PC-9 (cell line): ENCODE measurements at places on chromosomes 3 and 15. TPM values are rescaled to one million over a fixed set of nuclear protein-coding genes. Genes with fewer than 3 reads are reported as not detected.

DNA sequence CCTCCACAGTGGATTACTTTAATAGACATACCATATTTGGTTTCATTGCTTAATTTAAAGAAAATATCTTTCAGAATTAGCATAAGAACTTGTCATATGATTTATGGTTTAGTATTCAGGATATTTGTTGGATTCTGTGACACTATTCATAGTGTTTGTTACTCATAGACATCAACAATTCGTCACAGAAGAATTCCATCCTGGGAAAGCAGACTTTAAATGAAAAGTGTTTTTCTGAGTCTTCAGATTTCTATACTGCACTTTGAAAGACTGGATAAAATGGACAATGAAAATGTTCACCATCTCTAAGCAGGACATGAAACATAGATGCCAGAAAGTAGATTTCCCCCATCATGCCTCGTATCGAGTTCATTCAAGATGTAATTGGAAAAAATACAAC lies 435.6 kb upstream of the ONECUT1 start:
- H3K27me3 ChIP-seq: no peaks in the 10 kb centered on the region
- no peak for DNase-seq
- no peak overlapping the region for H3K4me3 ChIP-seq
- H3K36me3 ChIP-seq: no peaks in the 10 kb centered on the region
- no peaks in the 10 kb centered on the region for H3K4me1 ChIP-seq

The GPR149 gene
- total RNA-seq: not detected in 2 replicates

GRCh38 chr3:10570196-10570946 lies 65.0 kb upstream of the ATP2B2 start:
- no peaks in the 10 kb centered on the region for H3K4me1 ChIP-seq
- no peak overlapping the region for H3K27ac ChIP-seq
- H3K36me3 ChIP-seq: no peaks in the 10 kb centered on the region

GRCh38 chr15:53031469-53031868 lies 241.3 kb upstream of the ONECUT1 start:
- no peaks in the 10 kb centered on the region for H3K27me3 ChIP-seq
- H3K4me3 ChIP-seq: no peak overlapping the region
- H3K27ac ChIP-seq: no peak overlapping the region
- H3K4me1 ChIP-seq: no peaks in the 10 kb centered on the region
- no peaks in the 10 kb centered on the region for H3K36me3 ChIP-seq
- DNase-seq: no peak

GRCh38 chr3:33746416-33747116 lies 28.5 kb upstream of the CLASP2 start:
- no peaks in the 10 kb centered on the region for H3K4me1 ChIP-seq
- no peaks in the 10 kb centered on the region for H3K36me3 ChIP-seq
- DNase-seq: no peak
- H3K27me3 ChIP-seq: no peaks in the 10 kb centered on the region

DNA sequence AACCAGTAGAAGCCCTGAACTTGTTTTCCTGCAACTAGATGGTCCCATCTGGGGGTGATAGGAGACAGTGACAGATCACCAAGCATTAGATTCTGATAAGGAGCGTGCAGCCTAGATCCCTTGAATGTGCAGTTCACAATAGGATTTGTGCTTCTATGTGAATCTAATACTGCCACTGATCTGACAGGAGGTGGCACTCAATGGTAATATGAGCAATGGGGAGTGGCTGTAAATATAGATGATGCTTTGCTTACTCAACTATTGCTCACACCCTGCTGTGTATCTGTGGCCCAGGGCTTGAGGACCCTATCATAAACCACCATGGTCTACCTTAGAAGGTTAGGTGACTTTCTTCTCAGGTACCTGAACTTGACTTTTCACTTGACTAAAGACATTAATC lies 417.1 kb upstream of the ARHGEF26 start:
- H3K36me3 ChIP-seq: no peaks in the 10 kb centered on the region
- no peak overlapping the region for H3K27ac ChIP-seq
- DNase-seq: no peak

DNA sequence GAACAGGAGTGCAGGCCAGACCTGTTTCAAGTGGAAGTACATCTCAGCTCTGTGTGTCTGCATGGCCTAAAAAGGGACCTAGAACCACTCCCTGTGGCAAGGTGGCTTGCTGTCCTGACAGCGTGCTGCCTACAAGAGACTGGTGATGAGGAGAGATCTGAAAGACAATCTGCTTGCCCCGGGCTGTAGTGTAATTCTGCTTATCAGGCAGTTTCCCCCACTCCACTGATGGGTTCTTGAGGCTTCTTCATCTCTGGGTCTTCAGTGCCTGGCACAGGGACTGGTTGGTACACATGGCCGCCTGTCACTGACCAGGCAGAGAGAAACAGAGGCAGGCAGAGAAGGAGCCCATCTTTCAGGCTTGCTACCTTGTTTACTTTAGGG lies 57.6 kb downstream of the HEG1 start:
- no peaks in the 10 kb centered on the region for H3K36me3 ChIP-seq
- H3K27ac ChIP-seq: no peak overlapping the region
- no peak overlapping the region for H3K4me3 ChIP-seq
- DNase-seq: no peak

The UMPS gene
- total RNA-seq: 35.6 and 61.8 TPM in 2 replicates

The CLRN1 gene
- total RNA-seq: not detected in 2 replicates

The DNASE1L3 gene
- total RNA-seq: not detected in 2 replicates

DNA sequence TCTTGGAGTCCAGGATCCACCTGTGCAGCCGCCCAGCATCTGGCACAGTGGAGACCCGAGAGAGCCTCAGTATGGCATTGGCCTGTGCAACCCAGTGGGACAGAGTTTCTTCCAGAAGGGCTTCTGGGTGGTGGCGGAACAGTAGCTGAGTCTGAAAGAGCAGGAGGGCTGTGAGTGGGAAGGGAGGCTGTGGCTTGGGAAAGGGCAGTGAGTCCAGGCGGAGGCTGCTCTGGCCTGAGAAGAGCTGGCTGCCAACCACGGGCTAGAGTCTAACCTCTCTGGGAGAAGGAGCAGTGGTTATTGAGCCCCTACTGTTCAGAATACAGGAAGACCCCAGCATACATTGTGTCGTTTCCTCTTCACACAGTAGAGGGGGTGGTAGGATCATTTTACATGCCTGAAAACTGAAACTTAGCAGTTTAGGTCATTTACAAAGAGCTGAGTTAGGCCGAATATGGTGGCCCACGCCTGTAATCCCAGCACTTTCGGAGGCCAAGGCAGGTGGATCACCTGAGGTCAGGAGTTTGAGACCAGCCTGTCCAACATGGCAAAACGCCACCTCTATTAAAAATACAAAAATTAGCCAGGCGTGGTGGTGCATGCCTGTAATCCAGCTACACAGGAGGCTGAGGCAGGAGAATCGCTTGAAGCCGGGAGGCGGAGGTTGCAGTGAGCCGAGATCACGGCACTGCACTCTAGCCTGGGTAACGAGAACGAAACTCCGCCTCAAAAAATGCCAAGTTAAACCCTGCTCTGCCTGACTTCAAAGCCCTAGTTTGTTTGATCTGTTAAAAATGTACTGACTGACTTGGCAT lies 3.2 kb downstream of the AEN start:
- H3K4me1 ChIP-seq: peaks cover 19% of the 10 kb centered on the region
- no peak for DNase-seq
- no peak overlapping the region for H3K4me3 ChIP-seq
- peaks cover 12% of the 10 kb centered on the region for H3K36me3 ChIP-seq

The TGM4 gene
- 0.61 and 0.63 TPM in 2 replicates for total RNA-seq

The SLC38A3 gene
- 0.33 and 0.37 TPM in 2 replicates for total RNA-seq

The GOLGA8G gene
- total RNA-seq: not detected in 2 replicates

- H3K27me3 ChIP-seq: no peaks in the 10 kb centered on the region
- no peak overlapping the region for H3K27ac ChIP-seq
- no peak for DNase-seq
- H3K4me3 ChIP-seq: no peak overlapping the region
- H3K36me3 ChIP-seq: no peaks in the 10 kb centered on the region
These were observed 131.6 kb downstream of the C3orf70 start for GRCh38 chr3:185021256-185021655.

- no peak overlapping the region for H3K4me3 ChIP-seq
- DNase-seq: no peak
These were observed 86.4 kb upstream of the VGLL3 start for GRCh38 chr3:87077355-87077754.

GRCh38 chr3:193049935-193050334 lies 132.3 kb upstream of the MB21D2 start:
- DNase-seq: no peak
- no peak overlapping the region for H3K4me3 ChIP-seq
- H3K4me1 ChIP-seq: no peaks in the 10 kb centered on the region
- no peak overlapping the region for H3K27ac ChIP-seq

- no peaks in the 10 kb centered on the region for H3K27me3 ChIP-seq
- no peak for DNase-seq
- peaks cover 7% of the 10 kb centered on the region; the same call in 1 of the 2 replicates for H3K4me1 ChIP-seq
- no peaks in the 10 kb centered on the region for H3K36me3 ChIP-seq
- 0 out of 2 replicates have a peak overlapping the region, but pooled peaks have one; percentile 29 for H3K27ac ChIP-seq
- no peak overlapping the region for H3K4me3 ChIP-seq
These were observed 619.2 kb downstream of the DIPK2A start for GRCh38 chr3:144590854-144591253.
